WERI-Rb-1 (cell line): ENCODE measurements at places on chromosomes 16 and 17.

GRCh38 chr16:23403547-23403946 lies 49.4 kb downstream of the COG7 start:
- DNase-seq, result peak; percentile 87

DNA sequence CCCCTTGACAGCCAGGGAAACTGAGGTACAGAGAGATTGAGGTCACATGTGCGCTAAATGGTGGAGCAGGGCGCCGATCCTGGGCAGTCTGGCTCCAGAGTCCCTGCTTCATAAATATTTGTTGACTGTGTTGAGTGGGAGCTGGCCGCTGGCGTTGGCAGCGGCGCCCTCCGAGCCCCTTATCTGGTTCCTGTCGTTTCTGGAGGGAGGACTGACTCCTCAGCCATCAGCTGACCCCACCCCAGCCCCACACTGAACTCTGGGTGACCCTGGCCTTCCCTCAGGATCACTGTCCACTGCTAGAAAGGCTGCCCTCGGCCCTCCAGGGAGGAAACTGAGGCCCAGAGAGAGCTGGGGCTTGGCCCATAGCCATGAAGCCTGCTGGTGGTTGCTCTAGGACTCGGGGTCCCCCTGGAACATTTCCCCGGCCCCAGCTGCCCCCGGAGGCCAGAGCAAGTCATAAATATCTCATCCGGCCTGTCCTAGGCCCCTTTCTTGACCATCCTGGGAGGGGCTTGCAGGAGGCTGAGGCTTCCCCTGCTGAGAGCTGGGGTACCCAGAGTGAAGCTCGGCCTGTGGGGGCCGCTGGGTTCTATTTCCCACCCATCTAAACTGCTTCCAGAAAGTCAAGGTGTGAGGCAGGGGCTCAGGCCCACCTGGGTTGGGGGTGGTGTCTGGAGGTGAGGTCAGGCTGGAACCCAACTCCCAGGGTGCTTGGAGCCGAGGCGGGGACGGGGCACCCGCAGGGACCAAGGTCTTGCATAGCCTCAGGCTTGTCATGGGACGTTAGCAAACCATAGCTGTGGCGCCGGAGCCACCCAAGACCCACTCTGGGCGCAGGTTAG lies 51.7 kb upstream of the GSE1 start:
- DNase-seq, result no peak

DNA sequence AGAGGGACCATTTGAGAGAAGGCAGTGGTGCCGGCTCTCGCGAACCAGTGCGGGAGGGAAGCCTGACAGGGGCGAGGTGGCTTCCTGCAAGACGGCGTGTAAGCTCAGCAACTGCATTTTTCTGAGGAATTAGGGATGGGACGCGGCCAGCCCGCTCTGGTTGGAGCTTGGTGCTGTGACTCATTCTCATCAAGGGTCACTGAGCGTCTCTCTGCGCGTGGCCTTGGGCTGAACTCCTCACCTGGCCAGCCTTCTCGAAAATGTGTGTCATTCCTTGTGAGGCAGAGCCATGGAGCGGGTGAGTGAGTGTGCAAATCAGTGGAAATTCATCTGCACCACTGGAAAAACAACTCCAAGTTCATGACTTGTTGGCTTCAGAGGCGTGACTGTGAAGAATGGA lies 52.8 kb downstream of the NTN1 start:
- no peak for DNase-seq

- no peak for DNase-seq
These were observed 22.2 kb upstream of the ATP2A3 start for GRCh38 chr17:3986270-3986938.

DNA sequence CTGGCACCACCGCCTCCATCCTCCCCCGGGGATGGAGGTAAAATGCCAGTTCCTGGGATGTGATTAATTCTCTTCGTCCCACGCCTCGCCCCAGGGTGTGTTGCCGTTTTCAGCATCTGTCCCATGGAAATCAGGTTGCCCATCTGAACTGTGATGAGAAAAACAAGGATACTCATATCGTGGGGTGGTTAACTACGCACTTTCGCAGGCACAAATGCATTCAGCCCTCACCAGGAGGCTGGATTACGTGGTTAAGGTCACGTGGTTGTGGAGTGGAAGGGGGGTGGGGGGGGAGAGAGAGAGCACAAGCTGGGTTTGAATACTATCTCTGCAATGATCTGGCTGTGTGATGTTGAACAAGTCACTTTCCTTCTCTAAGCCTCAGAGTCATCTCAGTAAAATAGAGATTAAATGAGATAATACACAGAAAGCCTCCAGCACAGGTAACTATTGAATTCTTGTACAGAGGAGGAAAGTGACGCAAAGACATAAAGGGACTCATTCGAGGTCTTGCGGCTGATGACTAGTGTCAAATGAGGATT lies 74.7 kb downstream of the BMERB1 start:
- no peak for DNase-seq

DNA sequence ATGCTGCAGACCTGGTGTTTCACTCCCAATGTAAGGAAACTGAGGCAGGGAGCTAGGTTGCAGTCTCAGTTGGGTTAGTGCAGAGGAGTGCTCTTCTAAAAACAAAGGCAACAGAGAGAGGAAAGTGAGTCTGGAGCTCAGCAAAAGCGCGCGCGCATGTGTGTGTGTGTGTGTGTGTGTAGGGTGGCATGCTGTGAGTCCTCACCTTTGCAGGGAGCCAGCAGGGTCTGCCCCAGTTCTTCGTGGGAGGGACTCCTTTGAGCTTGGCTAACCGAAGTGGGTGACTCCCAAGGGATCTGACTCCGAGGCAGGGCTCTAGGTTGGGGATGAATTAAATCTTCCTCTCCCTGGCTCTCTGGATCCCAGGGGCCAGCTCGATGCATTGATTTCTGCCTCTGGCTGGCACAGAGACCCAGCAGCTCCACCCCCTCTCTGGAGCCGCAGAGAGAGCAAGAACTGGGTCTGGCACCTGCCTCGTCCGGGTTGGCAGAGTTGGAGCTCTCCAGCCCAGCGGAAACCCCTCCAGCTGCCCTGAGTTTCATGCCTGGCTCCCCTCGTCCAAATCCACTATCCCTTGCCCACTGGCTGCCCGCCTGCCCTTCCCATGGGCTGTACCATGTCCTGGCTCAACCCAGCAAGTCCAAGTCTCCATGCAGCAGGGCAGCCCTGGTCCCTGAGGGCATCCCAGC lies 1.3 kb upstream of the BTBD17 start:
- no peak for DNase-seq

DNA sequence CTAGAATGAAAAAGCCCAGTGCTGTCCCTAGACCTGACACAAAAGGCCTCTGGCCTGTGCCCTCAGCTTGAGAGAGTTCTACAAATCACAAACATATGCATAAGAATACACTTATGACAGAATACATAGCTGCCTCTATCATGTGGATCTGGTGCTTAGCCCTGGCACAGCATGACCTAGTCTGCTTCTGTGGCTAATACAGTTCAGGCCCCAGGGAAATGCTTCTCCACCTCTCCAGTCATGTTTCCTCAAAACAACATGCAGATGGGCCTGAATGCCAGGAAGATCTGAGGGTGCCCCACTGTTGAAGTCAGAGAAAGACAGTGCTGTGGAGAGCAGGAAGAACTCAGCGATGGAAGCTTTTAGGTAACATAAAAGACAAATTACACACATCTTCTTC lies 231.9 kb upstream of the SALL1 start:
- DNase-seq, result no peak

DNA sequence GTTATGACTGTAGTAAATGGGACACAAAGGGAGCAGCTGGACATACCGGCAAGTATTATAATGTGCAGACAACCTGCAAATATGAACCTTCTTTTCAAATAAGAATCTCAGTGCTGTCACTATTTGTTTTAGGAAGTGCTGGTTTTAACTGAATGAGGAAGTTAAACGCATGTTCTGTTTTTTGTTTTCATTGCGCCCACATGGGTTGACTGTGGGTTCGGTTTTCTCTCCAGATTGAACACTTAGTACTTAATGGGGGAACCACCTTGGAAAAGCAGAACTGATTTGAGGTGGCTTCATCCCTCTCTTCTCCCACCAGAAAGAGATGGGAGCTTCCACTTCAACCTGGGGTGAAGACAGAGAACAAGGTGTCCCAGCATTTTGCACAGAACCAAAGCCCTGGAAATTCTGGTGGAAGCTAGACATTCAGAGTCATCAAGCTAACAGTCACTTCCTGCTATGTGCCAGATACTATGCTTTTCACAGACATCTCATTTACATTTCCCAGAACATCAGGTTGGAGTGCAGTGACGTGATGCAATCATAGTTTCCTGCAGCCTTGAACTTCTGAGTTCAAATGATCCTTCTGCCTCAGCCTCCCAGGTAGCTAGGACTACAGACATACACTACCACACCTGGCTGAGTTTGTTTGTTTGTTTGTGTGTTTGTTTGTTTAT lies 149.8 kb downstream of the CDH13 start:
- no peak for DNase-seq

DNA sequence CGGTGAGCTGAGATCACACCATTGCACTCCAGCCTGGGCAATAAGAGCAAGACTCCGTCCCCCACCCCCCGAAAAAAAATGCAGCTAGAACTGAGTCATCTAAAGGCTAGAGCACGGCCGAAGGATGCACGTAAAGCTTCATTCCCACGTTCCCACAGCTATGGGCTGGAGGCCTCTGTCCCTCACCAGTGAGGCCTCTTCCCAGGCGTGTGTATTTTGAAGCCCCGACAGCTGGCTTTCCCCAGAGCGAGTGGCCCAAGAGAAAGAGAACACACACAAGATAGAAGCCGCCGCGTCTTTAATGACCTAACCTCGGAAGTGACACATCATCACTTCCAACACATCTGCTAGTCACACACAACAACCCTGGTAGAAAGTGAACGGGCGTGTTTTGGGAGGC lies 6.6 kb upstream of the KCTD5 start:
- DNase-seq, result no peak

DNA sequence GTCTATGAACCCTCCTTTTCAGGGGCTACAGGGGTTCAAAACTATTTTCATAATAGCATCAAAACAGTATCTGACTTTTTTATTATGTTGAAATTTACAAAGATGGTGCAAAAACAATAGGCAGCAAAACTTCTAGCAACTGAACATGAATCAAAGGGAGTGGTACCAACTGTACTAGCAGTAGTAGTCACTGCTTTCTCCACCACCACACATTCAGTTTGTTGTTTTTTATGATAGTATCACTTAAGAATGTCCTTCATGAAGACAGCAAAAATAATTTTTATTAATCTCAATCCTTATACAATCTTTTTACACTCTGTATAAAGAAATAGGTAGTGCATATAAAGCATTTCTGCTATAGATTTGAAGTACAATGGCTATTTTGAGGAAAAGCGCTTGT lies 47.6 kb downstream of the MED13 start:
- no peak for DNase-seq

- DNase-seq, result no peak
These were observed 131.1 kb downstream of the ZNF423 start for GRCh38 chr16:49724774-49725173.

DNA sequence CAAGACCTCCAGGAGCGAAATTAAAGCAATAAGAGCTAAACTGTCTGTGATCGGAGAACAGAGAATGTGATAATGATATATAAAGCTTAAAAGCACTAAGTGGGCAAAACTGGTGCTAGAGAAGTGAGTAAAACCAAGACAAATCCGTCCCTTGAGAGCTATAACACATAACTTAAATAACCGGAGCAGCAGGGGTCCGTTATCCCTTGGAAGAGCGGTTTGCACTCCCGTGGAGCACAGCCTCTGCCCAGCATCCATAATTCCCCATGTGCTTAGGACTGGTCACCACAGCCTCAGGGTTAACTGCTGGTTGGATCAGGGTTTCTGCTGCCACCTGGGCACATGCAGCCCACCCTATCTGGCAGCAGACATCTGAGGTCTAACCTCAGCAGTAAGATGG lies 489.0 kb downstream of the NPIPA7 start:
- no peak for DNase-seq

- no peak for DNase-seq
These were observed 2.6 kb downstream of the GPR142 start for GRCh38 chr17:74369665-74370490.

DNA sequence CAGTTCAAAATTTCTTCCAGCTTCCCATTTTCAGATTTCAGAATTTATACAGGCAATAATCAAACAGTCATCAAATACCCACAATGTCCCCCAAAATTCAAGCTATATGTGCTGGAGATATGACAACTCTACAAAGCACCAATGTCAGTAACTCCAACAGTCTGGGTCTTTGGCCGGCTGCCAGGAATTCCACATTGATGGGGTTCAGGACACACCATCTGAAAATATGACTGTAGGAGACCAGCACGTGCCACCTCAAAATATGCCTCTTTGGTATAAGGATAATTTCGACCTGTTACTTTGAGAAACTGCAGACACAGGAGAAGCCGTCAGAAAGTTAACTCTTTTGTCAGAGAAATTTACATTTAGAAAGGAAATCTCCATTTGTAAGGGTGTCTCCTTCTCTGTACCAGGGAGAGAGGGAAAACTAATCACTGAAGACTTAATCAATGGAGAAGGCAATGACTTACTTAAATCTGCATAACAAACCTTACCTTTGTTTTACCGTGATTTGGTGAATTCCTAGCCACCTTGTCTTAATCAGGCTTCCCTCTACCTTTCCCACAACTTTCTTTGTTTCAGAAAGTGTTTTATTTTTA lies 594.3 kb upstream of the CDH5 start:
- DNase-seq, result no peak

GRCh38 chr17:43014020-43014648 lies 7.5 kb downstream of the IFI35 start:
- no peak for DNase-seq

- no peak for DNase-seq
These were observed 11.5 kb downstream of the PRPF8 start for GRCh38 chr17:1673041-1673785.

DNA sequence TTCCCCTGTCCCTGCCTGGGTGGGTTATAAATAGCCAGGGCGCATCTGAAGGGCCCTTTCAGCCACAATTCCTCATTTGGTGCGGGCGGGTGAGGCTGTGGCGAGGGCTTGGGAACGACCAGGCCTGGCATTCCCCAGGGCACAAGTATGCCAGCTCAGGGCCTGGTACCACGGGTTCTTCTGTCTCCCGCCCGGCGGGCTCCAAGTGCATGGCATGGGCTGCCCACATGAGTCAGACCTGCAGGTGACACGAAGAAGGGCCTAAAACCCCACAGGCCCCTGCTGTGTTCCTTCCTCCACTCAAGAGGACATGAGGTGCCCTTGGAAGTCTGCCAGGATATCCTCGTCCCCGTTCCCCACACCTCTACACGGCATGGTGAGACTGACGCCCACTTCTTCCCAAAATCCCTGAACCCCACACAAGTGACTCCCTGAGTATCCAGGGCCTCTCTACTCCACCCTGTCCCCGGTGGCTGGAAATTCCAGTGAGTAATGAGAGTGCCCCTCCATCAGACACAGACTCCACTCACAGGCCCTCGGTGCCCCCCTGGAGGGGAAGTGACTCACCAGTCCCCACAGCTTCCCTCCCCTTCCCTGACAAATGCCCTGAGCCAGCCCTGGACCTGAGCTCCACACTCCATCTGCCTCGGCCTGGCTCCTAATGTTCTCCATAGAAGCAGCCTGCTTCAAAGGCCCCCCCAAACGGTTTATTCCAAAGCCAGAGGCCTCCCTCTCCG lies 68.8 kb downstream of the ABR start:
- peak; percentile 39 for DNase-seq

DNA sequence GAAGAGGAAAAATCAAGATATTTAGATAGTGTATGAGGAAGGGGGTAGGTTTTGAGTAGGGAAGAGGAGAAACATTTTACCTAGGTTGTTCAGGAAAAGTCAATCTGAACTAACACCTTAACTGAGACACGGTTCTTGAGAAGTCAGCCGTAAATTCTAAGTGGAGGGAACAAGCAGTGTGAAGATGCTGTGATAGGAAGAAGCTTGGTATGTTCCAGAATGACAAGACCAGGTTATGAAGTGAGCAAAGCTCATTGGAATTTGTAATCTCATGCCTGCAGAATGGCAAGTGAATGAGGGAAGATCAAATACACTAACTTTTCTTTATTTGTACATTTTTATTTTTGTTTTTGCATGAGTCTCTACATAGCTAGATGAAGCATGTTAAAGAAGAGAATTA lies 307.6 kb downstream of the ZFHX3 start:
- no peak for DNase-seq

GRCh38 chr16:87800497-87800896 lies 34.7 kb upstream of the KLHDC4 start:
- DNase-seq, result no peak
